ENCODE measurements at places on chromosomes 4 and X.

DNA sequence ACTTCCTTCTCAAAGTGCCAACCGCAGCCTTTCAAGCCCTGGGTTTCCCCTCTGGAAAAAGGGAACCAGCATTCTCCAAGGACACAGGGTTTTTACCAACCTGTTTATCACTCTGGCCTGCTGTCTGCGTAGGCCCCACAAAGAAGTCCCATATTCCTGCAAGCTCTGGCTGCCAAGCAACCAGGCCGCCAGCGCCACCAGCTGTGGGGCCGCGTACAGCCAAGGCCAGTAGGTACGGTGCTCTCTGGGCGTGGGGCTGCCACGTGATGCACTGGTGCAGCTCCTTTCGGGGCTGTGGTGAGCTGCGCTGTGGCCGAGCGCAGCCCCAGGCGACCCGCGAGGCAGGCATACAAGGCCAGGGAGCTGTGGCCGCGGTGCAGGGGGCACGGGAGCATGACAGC, 22.1 kb downstream of the LUZP4 start:
- no peak for DNase-seq

GRCh38 chrX:70504772-70505450, 60.3 kb downstream of the DLG3 start:
- DNase-seq = no peak

DNA sequence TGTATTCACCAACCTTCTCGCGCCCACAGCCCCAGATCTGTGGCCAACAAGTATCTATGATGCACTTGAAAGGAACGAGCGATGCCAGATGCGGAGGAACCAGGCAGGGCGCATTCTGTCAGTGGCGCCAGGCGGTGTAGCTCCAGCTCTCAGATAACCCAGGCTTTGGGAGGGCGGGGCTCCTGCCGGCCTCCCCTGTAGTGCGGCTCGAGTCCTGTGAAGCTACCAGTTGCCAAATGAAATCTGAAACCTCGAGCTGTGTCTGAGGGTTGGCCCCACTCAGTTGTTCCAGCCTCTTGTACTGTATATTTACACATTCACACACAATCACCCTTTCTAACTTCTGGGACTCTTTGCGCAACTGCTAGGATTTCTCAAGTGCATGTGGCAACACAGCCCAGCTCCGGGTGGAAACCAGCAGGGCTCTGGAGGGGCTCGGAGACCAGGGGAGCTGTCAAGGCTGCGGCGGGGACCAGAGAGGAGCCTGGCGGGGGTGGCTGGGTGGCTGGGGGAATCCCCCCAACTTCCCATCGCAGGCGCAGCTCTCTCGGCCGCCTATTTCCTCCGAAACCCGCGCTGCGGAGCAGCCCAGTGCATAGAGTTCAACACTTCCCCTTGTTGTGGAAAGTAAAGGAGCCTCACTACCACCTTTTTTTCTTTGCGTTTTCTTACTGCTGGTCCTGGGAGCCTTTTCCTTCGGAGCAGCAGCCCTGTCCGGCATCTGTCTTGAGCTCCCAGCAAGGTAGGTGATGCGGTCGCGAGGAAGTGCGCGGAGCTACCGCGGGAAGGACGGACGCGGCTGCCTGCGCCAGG, at the start of gene ARHGAP24:
ARHGAP24 (plus strand) TSS at position 333 of the 813 bp plus-strand sequence.
- DNase-seq = peak; percentile 86

DNA sequence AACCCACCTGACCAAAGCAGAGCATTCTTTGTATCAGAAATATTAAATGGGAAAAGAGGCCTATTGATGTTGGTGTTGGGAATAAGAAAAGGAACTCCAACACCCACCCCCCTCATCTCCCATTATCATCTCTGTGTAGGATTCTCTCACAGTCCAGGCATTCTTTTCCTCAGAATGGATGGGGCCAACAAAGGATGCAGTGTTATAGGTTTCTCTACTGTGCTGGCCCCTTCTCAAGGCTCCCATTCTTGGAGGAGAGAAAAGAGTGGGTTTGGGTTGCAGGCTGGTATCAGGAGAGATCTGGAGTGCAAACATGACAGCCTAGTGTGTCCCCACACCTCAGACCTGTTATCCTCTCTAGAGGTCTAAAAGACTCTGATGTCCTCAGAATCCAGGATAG, 59.6 kb downstream of the UGT8 start:
- no peak for DNase-seq

DNA sequence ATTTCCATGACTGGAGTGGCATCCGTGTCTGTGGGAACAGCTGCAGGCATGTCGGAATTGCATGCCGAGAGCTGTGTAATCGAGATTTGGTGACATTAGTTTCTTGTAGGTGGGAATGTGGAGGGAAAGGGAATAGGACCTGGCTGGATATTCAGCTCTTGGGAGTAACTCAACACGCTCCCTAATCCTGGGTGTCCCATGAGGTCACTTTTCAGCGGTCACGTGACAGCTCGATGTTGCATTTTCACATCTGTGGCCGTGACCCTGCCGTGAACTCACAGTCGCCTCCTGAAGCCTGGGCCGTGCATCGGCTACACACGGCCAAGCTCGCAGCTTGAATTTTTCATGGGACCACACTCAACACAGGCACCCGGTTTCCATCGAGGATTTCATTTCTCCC, 25.8 kb upstream of the PSAPL1 start:
- DNase-seq = peak; percentile 60

- DNase-seq = no peak
Observed at GRCh38 chr4:148737061-148737770, 295.0 kb upstream of the NR3C2 start.

DNA sequence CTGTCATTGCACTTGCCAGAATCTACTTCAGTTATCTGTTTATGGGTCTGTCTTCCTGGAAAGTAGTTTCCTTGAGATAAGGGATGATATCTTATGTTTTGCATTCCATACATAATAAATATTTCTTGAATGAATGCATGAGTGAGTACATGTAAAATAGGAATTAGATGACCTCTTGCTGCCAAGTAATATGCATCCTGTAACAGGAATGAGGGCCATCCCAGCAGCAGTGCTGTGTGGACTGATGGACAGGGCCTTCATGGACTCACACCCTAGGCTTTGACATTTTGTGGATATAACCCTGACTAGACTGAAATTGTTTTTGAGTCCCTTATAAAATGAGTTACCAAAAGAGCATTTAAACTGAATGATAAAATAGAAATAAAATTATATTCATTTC, 77.2 kb upstream of the NEIL3 start:
- no peak for DNase-seq

GRCh38 chr4:58679051-58679450, 1568.9 kb upstream of the IGFBP7 start:
- no peak for DNase-seq

DNA sequence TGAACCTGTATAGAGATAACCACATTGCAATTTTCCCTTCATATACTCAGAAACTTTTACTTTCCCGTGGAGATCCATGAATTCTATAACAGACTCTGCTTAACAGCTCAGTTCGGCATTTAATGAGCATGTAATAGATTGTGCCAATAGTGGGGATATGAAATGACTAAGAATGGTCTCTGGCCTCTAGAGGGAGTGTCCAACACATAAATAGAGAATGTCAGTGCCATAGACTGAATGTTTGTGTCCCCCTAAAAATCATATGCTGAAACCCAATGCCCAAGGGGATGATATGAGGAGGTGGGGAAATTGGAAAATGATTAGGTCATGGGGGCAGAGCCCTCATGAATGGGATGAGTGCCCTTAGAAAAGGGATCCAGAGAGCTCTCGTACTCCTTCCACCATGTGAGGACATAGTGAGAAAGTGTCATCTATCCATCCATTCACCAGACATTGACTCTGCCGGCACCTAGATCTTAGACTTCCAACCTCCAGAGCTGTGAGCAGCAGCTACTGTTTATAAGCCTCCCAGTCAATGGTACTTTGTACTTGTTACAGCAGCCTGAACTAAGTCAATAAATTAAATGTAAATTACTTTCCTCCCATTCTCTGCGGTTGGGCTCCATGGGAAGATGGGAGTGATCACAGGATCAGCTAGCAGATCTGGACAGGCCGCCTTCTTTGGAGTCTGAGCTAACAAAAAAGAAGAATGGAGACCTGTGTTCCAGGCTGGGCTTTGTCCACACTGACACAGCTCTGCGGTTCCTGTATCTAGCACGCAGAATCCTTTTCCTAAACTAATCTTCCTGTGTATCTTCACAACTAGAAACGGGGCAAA, 28.1 kb upstream of the HPSE start:
- DNase-seq = no peak

Measured in right forelimb (tissue), 1 donor.